ENCODE measurements at places on chromosomes 1 and 21. TPM values are rescaled to one million over a fixed set of nuclear protein-coding genes. Genes with fewer than 3 reads are reported as not detected.
A peak's percentile ranks its signal among the peaks of the same experiment; 100 is the strongest.

DNA sequence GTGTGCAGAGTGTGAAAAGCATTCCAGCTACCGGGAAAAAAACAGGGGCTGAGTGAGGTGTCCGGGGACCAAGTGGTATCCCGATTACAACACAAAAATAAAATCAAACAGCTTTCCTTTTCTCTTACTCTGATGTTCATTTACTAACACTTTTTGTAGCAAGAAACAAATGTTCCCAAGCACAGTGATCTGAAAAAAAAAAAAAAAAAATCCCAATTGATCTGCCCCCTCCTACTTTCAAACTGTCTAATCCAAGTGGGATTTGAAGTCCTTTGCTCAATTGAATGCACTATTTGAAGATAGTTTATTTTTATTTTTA is 1.3 kb downstream of the BACE2 start:
- DNase-seq = no peak

The AGMAT gene
- total RNA-seq = not detected

GRCh38 chr1:77126307-77126706 is 92.9 kb downstream of the PIGK start:
- DNase-seq = no peak

GRCh38 chr21:41133874-41134522 is 34.0 kb upstream of the BACE2 start:
- DNase-seq = no peak

DNA sequence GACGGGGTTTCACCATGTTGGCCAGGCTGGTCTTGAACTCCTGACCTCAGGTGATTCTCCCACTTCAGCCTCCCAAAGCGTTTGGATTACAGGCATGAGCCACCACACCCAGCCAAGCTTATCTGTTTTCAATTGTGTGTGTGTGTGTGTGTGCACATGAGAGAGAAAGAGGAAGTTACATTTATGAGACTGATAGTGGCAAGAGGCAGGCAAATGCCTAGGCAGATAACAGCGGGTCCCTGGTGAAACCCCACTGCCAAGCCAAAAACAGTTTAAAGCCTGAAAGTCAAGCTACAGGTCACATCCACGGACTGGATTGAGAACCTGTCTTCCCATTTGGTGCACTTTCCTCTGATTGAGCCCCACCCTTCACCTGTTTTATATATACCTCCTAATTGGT is 35.1 kb upstream of the IFNGR2 start:
- DNase-seq = no peak

The TSPAN2 gene
- total RNA-seq = 9.5 TPM

The KIAA1614 gene
- 11.5 TPM for total RNA-seq

DNA sequence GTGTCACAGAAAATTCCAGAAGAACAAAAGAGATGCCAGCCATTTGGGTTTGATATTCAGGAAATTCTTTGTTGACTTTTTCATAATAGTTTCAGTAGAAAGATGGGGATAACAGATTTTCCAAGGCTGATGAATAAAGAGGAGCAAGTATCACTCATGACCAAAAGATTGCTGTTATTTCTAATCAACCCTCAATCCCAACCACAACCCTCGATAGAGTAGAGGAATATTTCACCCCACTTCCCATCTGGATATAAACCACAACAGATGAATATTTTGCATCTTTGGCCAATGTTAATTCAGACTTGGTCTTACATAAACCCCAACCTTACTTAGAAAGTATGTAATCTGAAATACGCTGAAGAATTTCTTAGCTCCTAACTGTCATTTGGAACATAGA is 232.4 kb downstream of the SEC16B start:
- DNase-seq = no peak

The GCSAML gene
- not detected for total RNA-seq

DNA sequence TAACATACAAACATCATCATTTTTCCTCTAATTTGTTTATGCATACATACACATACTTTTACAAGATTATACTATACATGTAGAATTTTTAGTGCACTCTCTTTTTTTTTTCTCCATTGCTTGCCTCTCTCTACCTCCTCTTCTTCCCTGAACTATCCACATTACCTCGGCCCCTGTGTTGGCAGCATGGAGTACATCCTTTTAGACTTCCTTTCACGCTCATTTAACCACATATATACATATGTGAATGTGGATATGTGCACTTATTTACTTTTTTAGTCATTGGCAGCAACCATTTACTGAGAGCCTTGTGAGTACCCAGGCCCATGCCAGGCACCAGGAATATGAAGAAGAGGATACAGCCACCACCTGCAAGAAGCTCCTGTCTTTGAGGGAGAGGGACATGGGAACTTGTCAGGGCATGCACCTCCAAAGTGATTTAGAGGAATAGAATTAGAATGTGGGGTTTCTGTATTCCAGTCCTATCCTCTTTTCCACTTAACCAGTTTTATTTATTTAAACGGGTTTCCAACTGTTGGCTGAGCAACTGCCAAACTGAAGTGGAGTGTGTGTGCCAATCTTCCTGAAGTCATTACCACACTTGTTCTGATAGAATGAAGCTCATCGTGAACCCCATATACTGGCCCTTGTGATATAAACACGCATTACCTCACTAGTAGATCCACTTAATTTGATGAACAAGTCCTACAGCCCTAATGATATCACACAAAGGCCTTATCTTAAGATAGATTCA is 212.6 kb downstream of the TNR start:
- no peak for DNase-seq

DNA sequence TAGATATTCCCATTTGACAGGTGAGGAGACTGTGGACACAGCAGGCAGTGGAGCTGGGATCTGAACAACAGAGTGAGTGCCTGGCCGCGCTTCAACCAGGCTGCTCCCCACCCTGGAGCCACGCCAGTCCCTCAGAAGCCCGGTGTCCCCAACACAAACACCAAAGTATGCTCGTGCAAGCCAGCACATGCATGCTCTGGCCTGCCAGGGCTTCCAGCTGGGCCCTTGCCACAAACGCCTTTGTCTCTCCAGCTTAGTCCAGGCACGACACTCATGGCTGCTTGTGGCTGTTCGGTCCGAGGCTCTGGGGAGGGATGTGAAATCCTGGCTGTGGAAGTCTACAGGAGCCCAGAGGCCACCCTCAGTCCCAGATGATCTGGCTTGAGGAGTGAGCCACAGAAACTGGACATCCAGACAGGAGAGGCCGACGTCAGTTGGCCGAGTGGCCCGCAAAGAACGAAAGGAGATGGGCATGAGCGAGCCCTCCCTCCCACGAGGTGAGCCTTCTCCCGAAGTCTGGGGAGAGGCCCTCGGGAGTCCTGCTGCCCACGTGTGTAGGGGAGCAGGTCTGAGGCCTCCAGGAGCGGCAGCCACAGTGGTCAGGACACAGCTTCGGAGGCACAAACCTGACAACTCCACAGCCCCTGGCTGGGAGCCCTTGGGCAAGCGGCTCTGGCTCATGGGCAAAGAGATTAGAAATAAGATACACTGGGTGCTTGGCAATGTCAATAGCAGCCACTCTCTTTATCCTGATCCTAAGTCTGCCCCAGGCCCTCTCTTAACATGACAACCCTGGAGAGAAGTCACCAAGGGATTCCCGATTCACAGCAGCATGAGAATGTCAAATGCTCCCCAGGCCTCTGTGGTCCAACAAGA is 117.1 kb upstream of the IFFO2 start:
- peak; percentile 91 for DNase-seq

DNA sequence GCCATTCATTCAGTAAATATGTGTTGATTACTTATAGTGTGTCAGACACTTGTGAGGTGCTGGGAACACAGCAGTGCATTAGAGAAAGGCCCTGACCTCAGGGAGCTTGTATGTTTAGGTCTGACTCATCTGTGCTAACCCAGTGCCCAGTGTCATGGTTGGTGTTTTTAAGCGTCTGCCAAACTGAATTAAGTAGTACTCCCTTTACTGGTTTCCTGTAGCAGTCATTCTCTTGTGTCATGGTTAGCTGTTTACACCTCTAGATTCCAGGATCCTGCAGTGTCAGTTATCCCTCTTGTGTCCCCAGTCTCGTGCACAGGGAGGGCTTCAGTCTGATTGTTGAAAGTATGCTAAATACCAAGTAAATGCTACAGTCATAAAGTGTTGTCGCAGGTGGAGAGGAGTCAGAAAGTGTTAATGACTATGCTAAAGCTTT is 14.2 kb downstream of the UCK2 start:
- DNase-seq = no peak

GRCh38 chr1:65362545-65362944 is 53.2 kb downstream of the DNAJC6 start:
- DNase-seq = no peak

- no peak for DNase-seq
Observed at GRCh38 chr1:22527122-22527521, 36.2 kb upstream of the EPHA8 start.

The OR2T8 gene
- not detected for total RNA-seq

The PTPRC gene
- 14.1 TPM for total RNA-seq

GRCh38 chr1:227744668-227745067 is 9.4 kb downstream of the SNAP47 start:
- no peak for DNase-seq

The ACTN2 gene
- total RNA-seq = 1,705 TPM

- no peak for DNase-seq
Observed at GRCh38 chr1:24657781-24658180, 14.7 kb downstream of the SRRM1 start.

- no peak for DNase-seq
Observed at GRCh38 chr1:9761855-9762254, 61.9 kb downstream of the CLSTN1 start.

- no peak for DNase-seq
Observed at GRCh38 chr1:59919746-59920145, 6.8 kb downstream of the CYP2J2 start.

- DNase-seq = no peak
Observed at GRCh38 chr1:185159966-185160365, 3.0 kb downstream of the SWT1 start.

DNA sequence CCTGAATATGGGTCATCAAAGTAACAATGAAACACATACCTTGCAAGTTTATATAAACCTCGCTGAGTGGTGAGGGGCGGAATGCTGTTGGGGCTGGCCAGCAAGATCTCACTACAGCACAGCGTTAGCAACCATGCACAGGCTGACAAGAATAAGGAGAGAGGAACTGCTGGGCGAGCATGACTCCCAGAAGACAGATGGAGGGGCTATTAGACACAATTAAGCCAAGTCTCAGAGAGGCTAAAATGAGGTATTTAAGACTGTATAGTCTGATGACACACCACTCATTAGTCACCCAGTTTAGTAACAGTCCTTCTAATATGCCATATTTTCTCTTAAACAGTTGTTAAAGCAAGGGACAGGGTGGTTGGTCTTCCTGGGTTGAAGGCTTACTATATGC is 340.2 kb upstream of the NR5A2 start:
- DNase-seq = no peak

The THBS3 gene
- 16.5 TPM for total RNA-seq

The LDLRAD1 gene
- total RNA-seq = not detected

DNA sequence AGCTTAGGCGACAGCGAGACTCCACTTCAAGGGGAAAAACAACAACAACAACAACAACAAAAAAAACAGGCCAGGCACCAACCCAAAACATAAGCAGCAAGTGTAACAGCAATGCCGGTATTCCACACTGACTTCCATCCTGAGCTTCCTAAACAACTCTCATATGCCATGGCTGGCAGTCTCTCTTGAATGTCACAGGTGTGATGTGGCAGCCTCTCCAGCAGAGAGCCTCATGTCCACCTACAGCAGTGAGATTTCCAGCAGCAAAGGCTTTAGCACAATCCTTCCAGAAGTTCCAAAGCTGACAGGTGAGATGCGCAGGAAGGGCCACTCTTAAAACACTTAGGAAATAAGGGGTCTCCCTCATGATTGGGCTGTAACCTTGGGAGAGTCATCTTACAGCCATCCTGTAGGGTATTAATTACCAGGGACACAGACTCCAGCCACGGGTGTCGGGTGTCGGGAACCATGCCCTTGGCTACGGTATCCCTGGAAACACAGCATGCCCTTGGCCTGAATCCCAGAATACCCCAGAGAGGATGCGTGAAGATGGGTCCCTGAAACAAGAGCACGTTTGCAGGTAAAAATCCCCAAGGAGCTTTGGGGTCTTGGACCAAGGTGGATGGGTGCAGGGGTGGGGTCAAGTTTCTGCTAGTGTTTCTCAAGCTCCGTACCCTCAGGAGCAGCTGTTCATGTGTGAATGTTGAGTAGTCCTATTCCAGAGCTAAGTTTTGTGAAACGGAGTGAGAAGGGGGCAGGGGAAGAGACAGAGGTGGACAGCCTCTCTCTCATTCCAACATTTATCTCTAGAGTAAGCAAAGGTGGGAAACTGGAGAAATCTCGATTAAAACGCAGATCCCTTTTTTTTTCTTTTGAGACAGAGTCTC is 31.4 kb downstream of the CLSTN1 start:
- DNase-seq = no peak

GRCh38 chr21:46097336-46098293 is at the start of gene COL6A2:
TSS of gene COL6A2 (plus strand) at chr21:46098112.
- DNase-seq = peak; percentile 91

DNA sequence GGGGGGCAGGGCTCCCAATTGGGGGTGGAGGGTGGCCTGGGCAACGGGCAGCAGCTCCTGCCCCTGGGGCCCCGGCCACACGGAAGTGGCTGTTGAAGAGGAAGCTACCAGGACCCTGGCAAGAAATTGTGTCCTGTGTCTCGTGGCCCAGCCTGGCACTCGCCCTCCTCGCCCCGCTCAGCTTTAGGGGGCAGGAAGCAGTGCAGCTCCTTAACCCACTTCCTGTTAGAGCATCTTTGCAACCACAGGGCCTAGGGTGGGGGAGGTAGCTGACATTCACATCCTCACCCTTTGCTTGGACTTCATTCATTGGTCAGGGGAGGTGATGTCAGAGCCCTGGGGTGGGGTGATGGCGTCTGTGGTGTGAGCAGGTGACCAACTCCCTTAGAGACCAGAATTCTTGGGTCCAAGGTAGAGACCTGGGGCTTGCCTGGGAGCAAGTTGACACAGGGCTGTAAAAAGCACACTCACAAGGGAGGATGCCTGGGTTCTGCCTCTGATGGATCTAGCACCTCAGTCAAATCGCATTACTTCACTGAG is at the start of gene ARHGAP30:
Gene ARHGAP30, minus strand, starts transcription at position 161 of the 540 bp plus-strand sequence. CDS start 267 bp downstream, outside the sequence.
- DNase-seq = peak; percentile 61

The TBX15 gene
- total RNA-seq = 2.3 TPM

All from right cardiac atrium (tissue), 5 donors.